Muscle of back (tissue), 13 donors: ENCODE measurements at places on chromosomes 4 and X.

DNA sequence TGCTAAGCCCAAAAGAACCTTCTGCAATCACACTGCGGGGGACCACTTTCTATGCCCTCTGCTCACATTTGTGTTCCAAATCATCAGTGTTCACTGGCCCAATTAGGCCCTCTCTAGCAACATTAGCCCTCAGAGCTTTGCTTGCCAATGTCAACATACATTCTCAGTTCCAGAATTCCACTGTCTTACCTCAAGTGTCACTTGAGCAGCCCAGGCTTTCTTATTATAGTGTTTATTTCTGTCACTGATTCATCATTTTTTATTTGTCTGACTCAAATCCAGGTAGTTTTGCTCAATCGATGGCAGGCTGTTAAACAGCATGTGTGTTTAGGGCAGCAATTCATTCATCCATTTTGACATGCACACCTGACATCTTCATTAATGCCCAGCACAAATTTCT lies 291.2 kb downstream of the TEX13A start:
- DNase-seq = no peak

- DNase-seq = no peak
Measured at GRCh38 chrX:118644378-118644777, 83.0 kb upstream of the IL13RA1 start.

DNA sequence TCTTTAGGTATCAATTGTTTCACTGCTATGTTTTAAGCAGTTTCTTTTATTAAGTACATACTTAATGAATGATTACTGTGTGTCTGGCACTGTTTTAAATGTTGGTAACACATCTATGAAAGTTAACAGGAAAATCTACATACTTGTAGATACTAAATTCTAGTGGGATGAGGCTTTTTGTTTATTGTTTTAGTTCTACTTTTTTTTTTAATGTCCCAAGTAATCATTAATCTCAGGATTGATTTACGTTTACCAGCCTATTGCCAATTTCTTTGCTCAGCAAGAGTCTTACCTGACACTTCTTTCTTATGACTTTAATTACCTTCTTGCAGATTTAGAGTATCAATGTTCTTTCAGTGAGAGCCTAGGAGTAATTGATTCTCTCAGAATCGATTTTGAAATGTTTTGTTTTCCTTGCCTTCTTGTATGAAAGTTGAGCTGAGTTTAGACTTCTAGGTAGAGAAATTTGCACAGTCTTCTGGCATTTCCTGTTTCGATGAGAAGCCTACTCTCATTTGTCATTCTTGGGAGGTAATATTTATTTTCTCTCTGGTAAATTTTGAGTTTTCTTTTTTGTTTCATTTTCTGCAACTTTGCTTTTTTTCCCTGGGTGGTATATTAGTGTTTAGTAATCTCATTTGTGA lies 235.2 kb upstream of the ANKRD50 start:
- no peak for DNase-seq

DNA sequence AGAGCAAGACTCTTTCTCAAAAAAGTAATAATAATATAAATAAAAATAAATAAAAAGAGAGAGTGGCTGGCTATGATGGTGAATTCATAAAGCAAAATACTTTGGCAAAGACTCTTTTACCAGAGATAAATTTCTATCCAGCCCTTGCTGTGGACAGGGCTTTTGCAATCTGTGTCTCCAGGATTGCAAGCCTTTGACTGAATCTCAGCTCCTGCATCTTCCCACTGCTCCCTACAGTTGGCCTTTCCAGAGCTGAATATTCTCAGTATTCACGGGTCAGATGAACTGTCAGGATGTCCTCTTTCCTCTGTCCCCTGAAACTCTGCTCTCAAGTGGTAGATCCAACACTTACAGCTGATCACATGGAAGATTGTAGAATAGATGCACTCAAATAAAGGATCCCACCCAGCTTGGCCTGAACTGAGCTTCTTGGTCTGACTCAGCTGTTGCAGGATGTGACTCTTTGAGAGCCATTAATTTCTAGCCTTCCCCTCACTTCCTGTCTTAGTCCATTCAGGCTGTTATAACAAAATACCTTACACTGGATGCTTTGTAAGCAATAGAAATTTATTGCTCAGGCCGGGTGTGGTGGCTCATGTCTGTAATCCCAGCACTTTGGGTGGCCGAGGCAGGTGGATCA lies 123.4 kb upstream of the GUCY1A1 start:
- no peak for DNase-seq

GRCh38 chr4:87707279-87707918 lies 57.3 kb downstream of the DMP1 start:
- no peak for DNase-seq

- DNase-seq = peak; percentile 75
Measured at GRCh38 chr4:3791910-3792542, 25.8 kb downstream of the ADRA2C start.

GRCh38 chrX:112731793-112732192 lies 52.1 kb upstream of the LHFPL1 start:
- no peak for DNase-seq

GRCh38 chr4:171035909-171036308 lies 777.3 kb upstream of the GALNTL6 start:
- DNase-seq = no peak

GRCh38 chr4:77854431-77855111 lies 8.1 kb upstream of the MRPL1 start:
- DNase-seq = no peak

GRCh38 chr4:124030147-124030546 lies 633.6 kb downstream of the SPRY1 start:
- DNase-seq = peak; percentile 80

DNA sequence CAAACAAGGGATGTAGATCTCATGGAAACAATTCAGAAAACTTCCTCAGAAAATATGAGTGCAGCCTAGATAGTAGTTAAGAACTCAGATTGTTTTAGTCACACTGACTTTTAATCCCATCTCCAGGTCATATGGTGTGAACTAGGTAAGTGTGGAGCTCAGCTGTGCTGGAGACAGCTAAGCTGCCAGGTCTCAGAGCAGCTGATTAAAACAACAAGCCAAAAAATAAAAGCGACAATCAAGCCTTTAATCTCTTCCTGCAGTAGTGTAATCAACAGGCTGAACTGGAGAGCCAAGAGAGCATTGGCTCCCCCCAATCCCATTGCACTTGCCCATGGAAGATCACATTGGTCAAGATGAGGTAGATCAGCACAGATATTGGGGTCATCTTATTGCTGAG lies 98.3 kb upstream of the ATOH1 start:
- DNase-seq = no peak

- no peak for DNase-seq
Measured at GRCh38 chr4:85720735-85721134, 245.8 kb downstream of the ARHGAP24 start.

- no peak for DNase-seq
Measured at GRCh38 chr4:60565558-60565957, 634.6 kb upstream of the ADGRL3 start.

DNA sequence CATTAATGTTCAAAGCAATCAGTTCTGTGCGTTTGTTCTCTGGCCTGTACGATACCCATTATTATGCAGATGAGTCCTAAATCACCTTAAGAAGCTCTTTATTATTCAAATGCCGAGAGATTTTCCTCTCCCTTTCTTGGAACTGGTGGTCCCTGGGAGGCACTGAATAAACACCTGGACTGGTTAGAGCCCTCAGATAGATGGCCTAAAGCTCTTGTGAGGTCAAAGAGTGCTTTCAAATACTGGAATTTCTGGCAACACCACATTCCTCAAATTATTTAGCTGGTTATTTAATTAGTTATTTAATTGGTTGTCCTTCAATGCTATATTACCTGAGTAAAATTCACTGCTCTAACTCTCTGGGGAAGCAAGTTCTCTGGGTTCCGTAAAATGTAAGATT lies 3.0 kb downstream of the ARHGEF38 start:
- DNase-seq = no peak

DNA sequence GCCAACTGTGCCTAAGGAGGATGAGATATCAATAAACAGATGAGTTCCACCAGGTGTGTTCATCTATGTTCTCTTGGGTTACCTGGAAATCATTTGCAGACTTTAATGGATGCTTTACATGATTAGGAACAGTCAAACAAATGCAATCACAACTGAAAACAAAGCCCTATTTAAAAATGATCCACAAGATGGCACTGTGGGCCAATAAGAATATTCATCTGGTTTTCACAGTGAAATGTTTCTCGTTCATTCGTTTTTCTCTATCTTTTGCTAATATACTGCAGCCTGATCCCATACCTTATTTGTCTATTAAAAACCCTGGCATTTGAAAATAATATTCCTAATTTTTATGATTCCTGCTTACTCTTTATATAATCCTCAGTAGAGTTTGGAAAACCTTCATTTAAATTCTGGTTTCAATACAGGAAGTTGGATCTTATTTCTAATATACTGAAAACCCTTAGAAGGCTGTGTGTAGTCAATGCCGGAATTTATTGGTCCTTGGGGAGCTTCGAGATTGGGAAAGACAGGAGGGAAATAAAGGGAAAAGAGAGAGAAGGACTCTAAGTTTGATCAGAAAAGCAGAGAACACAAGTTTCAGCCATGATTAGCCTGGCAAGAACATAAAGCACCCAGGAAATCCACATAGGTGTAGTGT lies 63.8 kb upstream of the TAPT1 start:
- peak; percentile 64 for DNase-seq

GRCh38 chr4:153383131-153383530 lies 38.6 kb downstream of the MND1 start:
- no peak for DNase-seq

DNA sequence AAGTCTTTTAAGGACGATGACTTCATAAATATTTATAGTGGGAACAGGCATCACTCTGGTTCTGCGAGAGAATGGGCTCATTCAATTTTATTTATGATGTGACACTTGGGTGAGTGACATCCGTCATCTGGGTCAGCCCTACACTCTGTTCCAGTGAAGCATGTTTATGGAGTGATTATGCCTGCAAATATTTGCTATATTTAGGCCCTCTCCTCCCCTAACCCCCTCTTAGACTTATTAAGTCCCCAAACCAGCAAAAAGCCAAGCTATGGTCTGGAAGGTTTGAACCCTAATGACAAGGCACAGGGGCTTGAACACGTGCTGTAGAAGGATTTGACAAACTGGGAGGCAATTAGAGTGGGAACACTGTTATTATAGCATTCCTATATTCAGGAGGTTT lies 55.9 kb downstream of the C4orf51 start:
- DNase-seq = no peak

DNA sequence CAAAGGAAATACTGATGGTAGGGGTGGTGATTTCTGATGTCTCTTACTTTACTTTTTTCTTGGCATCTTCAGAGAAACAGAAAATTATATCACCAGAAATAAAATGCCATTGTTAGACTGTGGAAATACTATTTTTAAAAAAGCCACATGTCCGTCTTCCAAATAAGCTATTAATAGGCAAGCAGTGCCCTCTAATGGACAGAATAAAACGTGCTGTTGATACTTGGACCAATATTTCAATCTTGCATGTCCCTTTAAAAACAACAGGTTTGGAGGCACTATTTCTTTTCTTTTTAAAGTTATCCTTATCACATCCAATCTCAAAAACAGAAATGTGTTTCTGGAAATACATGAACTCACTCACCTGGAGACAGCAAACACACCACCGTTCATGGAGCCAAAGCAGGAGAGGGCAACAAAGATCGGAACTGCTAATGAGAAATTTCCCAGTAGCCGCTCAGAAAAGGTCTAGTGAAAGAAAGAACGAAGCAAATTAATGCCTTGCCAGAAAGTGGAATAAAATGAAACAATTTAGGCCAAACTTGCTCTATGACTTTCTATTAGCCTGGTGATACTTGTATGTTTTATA lies 59.2 kb downstream of the SLC7A11 start:
- DNase-seq = peak; percentile 74

GRCh38 chr4:109015413-109015810 lies 252.6 kb upstream of the ETNPPL start:
- no peak for DNase-seq

DNA sequence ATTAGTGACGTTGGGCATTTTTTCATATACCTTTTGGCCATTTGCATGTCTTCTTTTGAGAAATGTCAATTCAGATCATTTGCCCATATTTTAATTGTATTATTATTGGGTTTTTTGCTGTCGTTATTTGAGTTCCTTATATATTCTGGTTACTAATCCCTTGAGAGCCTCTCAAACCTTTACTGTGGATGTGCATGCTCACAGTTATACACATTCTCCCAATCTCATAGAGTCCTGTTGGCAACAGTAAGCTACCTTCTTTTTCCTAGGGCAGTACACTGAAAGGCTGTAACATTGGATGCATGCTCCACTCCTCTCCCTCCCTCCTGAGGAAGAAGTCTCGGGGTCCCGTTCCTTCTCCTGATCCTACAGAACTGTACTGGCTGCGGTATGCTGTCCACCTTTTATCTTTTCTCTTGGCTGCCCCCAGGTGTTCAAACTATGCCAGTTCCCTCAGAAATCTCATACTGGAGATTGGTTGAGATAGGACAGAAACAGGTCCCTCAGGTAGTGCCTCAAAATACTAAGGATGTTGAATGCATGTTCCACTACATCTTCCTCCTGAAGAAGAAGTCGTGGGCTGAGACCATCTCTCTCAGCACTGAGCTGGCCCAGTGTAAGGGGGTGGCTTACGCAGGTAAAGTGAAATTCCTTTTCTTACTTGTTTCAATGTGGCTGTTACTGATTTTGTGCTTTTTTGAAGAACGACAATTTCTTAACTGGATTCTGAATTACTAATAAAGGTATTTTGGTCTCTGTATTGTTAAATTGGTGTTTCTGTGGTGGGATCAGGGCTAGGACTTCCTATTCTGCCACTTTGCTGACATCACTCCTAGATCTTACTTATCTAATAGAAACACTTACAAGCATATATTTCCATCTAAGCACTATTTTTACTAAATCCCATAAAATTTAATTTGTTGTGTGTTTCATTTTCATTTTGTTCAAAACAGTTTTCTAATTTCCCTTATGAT lies 145.4 kb upstream of the HUWE1 start:
- DNase-seq = peak; percentile 15

- DNase-seq = no peak
Measured at GRCh38 chr4:105551965-105552746, at the start of gene ARHGEF38. Gene ARHGEF38 (plus strand): TSS chr4:105552620. CDS start chr4:105552766, 146 bp downstream.

DNA sequence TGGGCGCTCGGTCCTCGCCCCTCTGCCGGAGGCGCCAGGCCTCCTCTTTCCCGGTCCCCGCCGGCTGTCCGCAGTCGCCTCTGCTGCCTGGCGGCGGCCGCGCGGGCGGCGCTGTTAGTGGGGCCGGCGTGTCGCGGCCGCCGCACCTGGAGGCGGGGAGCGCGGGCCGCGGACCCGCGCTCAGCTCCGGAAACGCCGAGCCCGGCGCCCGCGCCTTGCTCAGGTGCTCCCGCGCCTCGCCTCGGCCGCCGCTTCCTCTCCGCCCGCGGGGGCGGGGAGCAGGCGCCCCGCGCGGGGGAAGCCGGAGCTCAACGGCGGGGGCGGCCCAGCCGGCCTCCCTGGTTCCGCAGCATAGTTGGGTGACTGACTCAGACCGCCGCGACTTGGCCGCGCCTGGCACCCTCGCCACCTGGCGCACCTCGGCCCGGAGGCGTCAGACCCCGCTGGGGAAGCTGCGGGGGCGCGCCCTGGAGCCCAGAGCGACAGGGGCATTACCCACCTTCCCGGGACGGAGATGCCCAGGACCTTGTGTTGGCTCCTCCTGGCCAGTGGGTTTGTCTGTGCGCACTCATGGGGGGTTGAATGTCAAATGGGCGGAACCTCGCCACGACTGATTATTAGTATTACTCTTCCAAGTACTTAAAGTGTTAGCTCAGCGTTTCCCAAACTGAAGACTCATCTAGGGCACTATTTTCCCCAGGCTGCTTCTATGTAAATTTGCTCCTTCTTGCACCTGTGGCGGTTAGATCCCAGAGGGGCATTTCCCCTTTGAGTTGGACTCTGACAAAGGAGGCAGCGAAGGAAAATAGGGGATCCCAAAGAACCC lies at the start of gene ARAP2:
Gene ARAP2 (minus strand): TSS at position 258 of the 826 bp plus-strand sequence. CDS start 15,028 bp downstream, outside the sequence.
- peak; percentile 65 for DNase-seq

- no peak for DNase-seq
Measured at GRCh38 chrX:32041181-32041580, 969.3 kb upstream of the FTHL17 start.
